SIG-M5 (cell line): ENCODE measurements at places on chromosomes 3 and 15.

- DNase-seq, result no peak
Observed at GRCh38 chr3:57659004-57659673, 33.7 kb downstream of the DENND6A start.

- no peak for DNase-seq
Observed at GRCh38 chr3:171257251-171258203, 202.7 kb downstream of the TNIK start.

- no peak for DNase-seq
Observed at GRCh38 chr15:99440029-99440428, 125.8 kb upstream of the MEF2A start.

- DNase-seq, result no peak
Observed at GRCh38 chr3:20516311-20516710, 330.3 kb upstream of the SGO1 start.

- DNase-seq, result no peak
Observed at GRCh38 chr3:67167481-67167880, 169.4 kb downstream of the KBTBD8 start.

DNA sequence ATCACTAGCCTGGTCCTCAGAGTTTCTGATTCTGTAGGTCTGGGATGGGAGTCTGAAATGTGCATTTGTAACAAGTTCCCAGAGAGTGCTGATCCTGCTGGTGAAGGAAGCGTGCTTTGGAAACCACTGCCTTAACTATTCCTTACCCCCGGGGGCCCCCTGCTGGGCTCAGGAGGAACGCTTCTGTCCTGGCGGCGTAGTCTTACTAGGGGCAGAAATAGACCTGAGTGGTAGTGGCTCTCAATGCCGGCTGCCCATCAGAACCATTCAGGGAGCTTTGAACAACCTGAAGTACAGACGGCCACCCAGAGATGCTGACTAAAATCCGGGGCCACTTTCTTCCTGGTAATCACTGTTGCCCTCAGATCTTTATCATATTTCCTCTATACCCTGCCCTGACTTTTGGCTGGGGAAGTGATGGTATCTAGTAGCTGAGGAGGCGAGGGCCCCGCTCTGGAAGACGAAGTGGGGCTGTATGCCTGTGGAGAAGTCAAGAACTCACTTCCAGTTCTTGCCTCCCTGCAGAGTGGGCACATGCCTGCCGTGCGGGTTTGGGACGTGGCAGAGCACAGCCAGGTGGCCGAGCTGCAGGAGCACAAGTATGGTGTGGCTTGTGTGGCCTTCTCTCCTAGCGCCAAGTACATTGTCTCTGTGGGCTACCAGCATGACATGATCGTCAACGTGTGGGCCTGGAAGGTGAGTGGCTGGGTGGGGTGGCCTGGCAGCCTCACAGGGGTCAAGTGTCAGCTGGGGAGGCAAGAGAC, 16.3 kb upstream of the JMJD7 start:
- no peak for DNase-seq

- no peak for DNase-seq
Observed at GRCh38 chr15:48330105-48330785, 984 bp upstream of the DUT start.

GRCh38 chr3:129316248-129317013, 37.8 kb downstream of the HMCES start:
- DNase-seq, result no peak

DNA sequence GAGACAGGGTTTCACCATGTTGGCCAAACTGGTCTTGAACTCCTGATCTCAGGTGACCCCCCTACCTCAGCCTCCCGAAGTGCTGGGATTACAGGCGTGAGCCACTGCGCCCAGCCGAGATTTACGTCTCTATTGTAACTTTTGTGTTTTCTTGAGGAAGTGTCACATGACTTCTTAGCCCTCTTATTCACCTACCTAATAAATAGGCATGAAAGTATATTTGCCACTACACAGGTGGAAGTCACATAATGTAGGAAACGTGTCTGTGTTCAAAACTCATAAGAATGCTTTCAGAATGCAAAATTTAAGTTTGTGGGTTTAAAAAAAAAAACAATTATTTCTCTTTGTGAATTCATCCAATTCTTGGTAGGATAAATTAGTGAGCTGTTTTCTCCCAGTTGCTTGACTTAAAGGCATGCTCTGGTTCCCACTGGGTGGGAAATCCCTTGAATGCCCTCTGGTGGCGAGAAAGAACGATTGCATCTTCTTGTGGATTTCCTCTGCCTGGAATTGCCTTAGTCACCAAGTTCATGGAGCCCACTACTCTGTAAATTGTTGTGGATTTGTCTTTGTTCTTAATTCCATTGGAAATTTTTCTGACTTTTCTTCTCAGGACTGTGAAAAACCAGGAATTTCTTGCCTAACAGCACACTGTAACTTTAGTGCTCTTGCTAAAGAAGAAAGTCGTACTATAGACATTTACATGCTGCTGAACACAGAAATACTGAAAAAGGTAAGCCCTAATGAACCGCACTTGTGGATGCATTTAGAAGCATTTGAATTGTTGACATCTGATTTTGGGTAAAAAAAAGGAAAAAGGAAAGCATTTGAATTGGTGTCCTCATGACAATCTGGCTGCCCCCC, 82.2 kb upstream of the CTDSPL start:
- peak; percentile 17 for DNase-seq

DNA sequence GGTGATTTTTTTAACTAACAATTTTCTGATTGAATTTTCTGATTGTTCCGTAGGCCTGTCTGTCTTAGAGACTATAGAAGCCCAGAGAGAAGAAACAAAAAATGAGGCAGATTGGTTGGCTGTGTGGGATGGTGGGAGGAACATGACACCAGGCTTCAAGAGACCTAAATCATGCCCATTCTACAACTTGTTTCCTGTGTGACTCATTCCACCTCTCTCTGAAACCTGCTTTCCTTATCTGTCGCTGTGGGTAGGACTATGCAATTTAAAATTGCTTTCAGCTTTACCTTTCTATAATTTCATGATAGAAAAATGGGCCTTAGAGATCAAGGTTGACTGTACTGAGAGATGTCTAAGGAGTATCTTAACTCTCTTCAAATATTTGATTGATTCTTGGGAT, 44.5 kb downstream of the OXNAD1 start:
- no peak for DNase-seq

- DNase-seq, result no peak
Observed at GRCh38 chr3:47022641-47023071, 43.2 kb downstream of the NBEAL2 start.

DNA sequence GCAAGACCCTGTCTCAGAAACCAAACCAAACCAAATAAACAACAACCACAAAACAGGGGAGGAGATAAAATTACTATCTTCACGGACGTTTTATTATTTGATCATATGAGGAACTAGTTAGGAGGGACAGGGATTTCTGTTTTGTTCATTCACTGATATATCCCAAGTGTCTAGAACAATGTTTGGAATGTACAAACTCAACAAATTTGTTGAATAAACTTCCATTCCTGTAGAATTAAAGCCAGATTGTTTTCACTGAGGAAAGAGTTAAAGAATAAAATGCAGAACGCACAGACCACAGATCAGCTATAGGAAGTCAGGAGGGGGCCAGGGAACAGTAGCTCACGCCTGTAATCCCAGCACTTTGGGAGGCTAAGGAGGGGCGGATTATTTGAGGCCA, 6.5 kb upstream of the STRC start:
- no peak for DNase-seq

DNA sequence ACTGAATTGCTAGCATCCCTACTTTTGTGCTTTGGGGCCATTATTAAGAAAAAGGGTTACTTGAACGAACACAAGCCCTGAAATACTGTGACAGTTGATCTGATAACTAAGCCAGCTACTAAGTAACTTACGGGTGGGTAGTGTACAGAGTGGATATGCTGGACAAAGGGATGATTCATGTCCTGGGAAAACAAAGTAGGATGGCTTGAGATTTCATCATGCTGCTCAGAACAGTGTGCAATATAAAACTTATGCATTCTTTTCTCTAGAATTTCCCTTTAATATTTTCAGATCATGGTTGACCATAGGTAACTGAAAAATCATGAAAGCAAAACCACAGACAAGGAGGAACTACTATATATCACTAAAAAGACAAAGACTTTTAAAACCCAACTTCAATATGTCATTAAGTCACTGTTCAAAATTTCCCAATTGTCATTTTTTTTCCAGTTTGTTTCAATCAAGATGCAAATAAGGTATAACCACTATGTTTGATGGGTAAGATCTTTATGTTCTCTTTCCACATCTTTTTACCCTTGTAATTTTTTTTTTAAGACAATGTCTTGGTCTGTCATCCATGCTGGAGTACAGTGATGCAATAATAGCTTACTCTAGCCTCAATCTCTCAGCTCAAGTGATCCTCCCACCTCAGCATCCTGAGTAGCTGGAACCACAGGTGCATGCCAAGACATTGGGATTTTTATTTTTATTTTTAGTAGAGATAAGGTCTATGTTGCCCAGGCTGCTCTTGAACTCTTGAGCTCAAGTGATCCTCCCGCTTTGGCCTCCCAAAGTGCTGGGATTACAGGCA, 67.7 kb downstream of the IFT80 start:
- no peak for DNase-seq

GRCh38 chr15:47885920-47886319, 168.6 kb downstream of the SEMA6D start:
- no peak for DNase-seq

GRCh38 chr15:63504979-63505841, 817 bp downstream of the USP3 start:
- no peak for DNase-seq

DNA sequence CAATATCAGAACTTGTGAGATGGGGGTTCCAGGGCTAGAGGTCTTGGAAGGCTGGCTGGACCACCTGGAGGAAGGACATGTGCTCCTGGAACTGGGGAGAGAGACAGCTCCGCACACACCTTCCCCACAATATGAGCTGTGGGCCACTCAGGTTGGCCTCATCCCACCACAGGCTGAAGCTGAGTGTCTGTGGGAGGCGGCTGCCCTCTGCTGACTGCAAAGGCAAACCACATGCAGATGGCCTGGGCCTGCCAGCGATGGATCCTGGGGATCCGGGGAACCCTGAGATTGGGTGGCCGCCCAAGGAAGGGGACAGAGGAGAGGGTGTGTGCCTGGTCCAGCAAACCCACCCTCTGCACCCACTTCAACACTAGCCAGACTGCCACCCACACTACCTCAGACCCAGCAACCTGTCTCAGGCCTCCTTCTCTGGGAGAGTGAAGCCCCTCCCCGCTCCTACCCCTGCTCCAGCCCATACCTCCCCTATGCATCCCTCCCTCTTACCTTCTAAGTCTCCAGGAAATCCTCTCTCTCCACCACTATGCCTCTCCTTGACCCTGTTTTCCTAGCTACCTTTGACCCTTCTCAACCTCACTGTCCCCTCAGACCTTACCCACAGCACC, 44.8 kb downstream of the CYP11A1 start:
- no peak for DNase-seq

DNA sequence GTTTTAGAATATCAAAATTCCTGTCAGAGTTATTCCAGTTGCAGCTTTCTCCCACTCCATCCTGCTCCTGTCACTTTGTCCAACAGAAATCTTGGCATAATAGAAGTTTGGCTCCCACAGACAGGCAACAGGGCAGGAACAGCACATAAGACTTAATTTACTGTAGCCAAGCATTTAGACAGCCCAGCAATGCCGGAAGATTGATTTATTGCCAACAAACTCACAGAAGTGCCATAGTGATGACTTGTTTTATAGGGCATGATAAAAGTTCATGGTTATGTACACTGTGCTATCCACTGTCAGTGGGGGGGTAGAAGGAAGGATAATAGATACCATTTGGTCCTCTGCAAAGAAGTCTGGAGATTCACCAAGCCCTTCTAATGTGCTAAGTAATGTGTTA, 98.3 kb upstream of the CBLB start:
- no peak for DNase-seq

DNA sequence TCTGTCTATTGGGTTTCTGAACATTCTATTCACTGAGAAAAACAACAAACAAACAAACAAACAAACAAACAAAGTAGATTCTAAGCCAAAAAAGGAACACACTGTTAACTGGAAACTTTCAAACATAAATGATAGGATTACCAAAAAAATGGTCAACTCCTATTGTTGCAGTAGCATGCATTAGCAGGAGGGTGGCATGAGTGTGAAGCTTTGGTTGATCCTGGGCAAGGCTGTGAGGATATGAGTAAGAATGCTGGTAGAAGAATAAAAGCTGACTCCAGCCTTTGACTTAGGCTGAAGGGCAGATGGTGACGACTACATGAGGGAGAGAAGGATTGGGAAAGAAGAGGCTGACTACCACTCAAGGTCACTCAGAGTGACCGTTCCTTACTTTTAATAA, 810.3 kb downstream of the VGLL3 start:
- no peak for DNase-seq

GRCh38 chr15:80875568-80876347, 96.6 kb downstream of the CEMIP start:
- DNase-seq, result no peak

- no peak for DNase-seq
Observed at GRCh38 chr15:37015035-37015434, 85.3 kb downstream of the MEIS2 start.

DNA sequence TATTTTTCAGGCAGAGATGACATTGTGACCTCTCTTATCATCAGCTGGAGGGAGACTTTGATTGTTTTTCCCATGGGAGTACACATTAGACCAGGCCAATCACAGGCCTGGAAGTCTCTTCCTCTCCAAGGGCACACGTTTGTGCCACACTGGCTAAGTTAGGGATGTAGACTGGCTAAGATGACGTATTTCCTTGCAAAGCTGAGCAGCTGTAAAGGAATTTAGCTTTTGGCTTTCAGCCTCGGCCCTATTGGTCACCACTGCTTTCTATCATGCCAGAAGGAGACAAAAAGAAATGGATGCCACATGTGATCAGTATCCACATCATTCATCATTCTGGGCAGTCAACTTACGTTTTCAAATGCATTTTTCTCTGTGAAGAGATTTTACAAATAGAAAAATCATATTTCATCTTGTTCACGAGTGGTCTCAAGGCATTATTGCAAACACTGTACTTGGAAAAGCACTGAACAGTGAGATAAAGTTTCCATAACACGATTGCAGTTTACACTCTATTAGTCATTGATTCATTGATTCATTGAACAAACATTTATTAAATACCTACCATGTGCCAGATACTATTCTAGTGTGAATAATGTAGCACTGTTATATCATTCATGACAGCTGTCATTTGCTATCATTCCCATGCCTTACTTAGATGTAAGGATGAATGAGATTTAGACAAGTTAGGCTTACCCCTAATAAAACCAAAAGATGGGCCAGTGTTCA, 27.0 kb upstream of the RNF7 start:
- no peak for DNase-seq

- no peak for DNase-seq
Observed at GRCh38 chr15:56351957-56352506, 13.2 kb upstream of the TEX9 start.

- no peak for DNase-seq
Observed at GRCh38 chr3:40336511-40337135, 27.1 kb downstream of the EIF1B start.

DNA sequence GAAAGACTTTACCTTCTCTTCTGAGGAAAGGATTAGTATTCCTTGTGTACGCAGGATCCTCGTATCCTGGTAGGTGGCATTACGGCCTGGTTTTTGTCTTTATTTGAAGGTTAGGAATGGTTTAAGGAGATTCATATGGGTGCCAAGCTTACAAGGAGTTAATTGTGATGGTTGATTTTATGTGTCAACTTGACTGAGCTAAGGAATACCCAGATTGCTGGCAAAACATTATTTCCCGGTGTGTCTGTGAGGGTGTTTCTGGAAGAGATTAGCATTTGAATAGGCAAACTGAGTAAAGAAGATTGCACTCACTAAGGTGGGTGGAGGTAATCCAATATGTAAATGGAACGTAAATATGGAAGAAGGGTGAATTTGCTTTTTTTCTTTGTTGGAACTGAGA, 44.4 kb upstream of the ABI3BP start:
- DNase-seq, result no peak
